ENCODE measurements at places on chromosomes 3 and 15.

- DNase-seq: no peak
These were observed 413.9 kb downstream of the RBMS3 start for GRCh38 chr3:29694783-29695182.

DNA sequence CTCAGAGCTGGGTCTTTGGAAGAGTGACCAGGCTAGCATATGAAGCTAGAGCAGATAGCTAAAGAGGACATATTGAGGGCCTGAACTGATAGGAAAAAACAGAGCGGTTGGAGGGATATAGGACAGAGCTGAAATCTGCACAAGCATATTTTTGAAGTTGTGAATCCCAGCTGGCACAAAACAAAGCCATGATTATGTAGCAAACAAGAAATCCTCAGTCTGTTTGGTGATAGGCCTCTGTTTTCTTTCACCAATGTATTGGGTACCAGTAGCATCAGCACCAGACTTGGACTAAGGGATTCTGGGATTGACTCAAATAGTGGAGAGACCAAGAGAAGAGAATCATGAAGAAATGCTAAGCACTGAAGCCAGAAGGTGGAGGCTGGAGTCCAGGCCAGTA lies 151.0 kb downstream of the FAM43A start:
- DNase-seq: no peak

DNA sequence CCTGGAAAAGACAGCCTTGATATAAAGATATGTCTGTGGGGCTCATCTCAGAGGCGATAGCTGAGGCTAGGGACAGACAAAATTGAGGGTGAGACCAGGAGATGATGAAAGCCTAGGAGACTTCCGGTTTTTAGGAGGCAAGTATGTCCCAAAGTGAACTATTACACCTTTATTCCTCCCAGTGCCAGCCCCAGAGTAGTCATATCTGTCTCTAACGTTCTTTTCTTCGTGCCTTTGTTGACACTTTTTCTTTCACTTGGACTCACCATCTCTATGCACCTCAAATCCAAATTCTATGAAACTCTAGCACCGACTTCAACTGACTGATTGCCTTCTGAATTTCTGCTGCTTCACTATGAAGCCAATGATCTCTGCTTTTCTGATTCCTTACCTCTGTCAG lies 93.8 kb upstream of the RASGRP1 start:
- no peak for DNase-seq

- no peak for DNase-seq
These were observed 5.9 kb downstream of the RMDN3 start for GRCh38 chr15:40749151-40749630.

DNA sequence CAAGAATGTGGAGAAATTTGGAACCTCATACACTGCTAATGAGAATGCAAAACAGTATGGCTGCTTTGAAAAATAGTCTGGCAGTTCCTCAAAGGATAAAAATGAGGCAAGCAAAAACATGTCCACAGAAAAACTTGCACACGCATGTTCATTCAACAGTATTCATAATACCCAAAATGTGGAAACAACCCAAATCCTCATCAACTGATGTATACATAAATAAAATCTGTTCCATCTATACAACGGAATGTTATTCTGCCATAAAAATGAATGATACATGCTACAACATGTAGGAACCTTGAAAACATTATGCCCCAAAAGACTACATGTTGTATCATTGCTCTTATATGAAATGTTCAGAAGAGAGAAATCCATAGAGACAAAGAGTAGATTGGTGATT lies 36.4 kb upstream of the OXTR start:
- DNase-seq: no peak

DNA sequence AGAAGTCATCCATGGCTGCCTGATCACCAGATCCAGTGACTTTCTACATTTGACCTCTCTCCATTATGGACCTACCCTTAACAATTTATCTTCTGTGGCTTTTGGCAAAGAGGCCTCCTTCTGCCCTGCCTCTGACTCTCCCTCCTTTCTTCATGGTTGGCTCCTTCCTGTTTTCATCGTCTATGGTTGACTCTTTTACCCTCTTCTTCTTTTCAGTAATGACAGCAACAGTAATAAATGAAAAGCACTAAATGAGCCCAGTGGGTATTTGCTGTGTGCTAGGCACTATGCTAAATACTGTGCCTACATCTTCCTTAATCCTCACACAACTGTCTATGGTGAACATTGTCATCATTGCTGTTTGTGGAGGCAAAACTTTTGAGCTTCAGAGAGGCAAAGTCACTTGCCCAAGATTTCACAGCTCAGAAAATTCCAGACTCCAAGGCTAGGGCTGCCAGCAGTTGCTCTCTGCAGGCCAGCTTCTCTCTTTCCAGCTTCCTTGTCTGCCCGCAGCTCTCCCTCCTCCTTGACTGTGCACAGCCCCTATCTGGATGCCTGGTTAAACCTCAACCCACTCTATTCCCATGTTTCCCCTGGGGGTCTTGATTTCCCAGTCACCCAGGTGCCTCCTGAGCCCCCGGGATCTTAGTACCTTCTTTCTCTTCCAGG lies 24.6 kb downstream of the ITPR1 start:
- no peak for DNase-seq

- no peak for DNase-seq
These were observed 32.8 kb downstream of the XXYLT1 start for GRCh38 chr3:195238081-195238571.

GRCh38 chr15:55267401-55268175 lies 22.0 kb downstream of the RAB27A start:
- DNase-seq: peak; percentile 55

GRCh38 chr15:57048930-57049549 lies 130.6 kb downstream of the TCF12 start:
- no peak for DNase-seq

- DNase-seq: no peak
These were observed 31.1 kb downstream of the SGO1 start for GRCh38 chr3:20154928-20155327.

DNA sequence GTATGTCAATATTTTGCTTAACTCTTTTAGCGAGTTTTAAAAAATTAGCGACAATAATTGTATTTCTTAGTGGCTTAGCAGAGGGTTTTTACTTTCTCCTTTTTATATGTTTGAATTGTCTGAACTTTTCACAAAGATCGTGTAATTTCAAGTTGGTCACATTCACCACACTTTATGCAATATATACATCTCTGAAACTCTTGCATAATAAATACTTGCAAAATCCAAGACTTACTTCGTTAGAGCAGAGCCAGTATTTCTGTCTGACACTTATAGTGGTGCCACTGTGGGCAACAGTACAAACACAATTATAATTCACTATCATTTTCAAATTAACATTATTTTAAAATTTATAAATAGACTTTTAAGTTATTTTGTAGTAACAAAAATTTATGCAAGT lies 62.0 kb downstream of the SUCNR1 start:
- DNase-seq: no peak

GRCh38 chr15:67914537-67915460 lies 75.0 kb upstream of the RNU6-1 start:
- no peak for DNase-seq

DNA sequence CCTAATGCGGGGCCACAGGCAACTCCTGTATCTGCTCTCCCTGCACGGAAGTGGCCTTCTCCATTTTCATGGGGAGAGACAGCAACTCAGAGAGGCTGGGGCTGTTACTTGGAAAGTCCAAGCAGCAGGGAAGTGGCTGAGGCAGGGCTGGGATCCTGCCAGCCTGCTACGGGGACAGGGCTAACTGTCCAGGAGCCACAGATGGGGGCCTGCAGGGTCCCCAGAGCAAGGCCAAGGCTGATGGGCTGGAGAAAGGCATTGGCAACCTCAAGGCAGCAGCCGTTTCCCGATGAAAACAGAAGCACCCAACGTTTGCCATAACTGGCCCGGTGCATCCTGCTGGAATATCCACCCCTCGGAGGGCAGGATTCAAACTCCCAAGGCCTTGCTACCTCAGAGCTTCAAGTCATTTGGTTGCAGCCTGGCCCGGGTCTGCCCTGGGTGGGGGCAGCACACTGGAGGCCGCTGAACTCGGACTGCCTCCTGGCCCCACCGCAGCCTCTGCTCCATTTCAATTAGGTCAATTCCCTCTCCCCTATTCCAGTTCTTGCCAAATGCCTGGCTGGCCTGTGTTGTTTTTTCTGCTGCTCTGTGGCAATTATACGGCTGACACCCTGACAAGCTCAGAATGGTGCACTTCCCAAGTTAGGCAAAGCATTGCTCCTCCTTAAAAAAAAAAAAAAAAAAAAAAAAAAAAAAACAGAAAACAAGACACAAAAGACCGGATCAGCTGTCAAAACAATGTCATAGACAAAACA lies 143.5 kb downstream of the NUP210 start:
- no peak for DNase-seq
